ENCODE measurements at places on chromosomes 3 and 15.

- peak; percentile 63 for DNase-seq
These were observed 16.4 kb downstream of the CLK3 start for GRCh38 chr15:74631935-74632560.

- no peak for DNase-seq
These were observed 12.0 kb downstream of the TTBK2 start for GRCh38 chr15:42908538-42908937.

DNA sequence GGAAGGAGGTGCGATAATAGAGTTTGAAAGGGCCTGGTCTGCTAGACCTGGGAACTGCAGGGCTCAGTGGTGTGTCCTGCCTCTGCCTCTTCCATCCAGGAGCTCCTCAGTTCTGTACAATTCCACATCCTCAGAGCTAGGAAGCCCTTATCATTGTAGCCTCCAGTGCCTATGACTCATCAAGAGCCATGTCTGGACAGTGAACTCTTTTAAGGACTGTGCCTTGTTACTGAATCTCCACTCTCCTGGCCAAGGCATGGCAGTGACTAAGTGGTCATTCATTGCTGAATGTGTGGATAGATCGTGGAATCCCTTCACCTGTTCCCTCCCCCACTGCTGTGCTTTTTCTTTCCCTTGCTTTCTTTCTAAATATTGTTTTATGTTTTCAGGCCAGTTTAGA, 2.9 kb downstream of the TIMP4 start:
- peak; percentile 88 for DNase-seq

GRCh38 chr15:83837945-83838571, 184.1 kb downstream of the ADAMTSL3 start:
- DNase-seq, result peak; percentile 43

DNA sequence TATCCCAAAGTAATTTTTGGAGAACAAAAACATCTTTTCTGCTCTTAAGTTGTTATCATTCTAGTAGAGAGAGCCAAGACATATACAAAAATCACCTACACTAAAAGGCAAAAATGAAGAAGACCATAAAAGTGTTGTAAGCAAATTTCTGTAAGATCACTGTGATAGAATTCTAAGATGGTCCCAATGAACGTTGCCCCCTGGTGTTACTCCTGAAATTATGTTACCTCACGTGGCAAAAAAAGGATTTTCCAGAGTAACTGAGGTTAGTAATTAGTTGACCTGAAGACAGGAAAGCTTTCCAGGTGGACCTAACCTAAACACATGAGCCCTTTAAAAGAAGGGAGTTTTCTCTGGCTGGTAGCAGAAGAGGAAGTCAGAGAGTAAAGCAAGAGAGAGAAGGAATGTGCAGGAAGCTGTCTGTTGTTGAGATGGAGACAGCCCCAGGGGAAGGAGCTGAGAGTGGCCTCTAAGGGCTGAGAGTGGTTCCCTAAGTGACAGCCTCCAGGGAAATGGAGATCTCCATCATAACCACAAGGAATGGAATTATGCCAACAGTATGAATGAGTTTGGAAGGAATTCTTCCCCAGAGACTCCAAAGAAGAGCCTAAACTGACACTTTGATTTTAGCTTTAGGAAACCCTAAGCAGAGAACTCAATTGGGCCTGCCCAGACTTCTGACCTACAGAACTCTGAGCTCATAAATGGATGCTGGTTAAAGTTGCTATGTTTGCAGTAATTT, 205.9 kb downstream of the CD47 start:
- peak; percentile 48 for DNase-seq

GRCh38 chr3:45933591-45933990, 9.7 kb upstream of the CXCR6 start:
- no peak for DNase-seq

GRCh38 chr15:39054128-39054732, 489.6 kb upstream of the RASGRP1 start:
- no peak for DNase-seq

DNA sequence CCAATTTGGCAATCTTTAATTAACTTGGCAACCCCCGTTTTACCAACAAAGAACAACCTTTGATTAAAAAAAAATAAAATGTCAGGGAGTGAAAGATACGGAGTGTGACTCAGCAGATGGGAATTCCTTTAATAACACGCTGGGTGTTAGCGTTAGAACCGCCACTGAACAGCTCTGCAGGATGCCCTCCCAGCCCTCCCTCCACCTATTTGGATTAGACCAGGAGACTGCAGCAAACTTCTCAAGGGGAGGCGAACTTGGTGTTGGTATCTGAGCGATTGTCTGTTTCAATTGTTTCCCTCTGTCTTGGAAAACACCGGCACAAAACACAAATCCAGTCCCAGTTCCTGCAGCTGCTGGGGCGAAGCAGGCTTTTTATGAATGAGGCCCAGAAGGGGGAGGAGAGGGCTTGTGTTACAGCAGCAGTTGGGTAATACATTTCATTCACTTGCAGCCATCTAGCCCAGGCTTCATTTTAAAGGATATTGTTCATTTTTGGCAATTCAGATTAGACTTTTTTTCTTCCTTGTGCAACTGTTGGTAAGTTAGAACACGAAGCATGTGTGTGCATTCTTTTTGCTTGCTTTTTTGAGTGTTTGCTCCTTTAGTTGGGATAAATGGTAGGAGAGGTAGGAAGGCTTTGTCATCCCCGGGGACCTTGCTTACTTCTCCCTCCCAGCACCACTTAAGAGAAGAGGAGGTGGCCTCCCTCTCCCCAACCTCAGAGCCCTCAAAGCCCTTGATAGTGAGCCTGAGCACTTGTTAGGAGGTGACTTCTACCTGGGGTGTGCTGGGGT, 152.3 kb downstream of the IGF1R start:
- DNase-seq, result peak; percentile 89

DNA sequence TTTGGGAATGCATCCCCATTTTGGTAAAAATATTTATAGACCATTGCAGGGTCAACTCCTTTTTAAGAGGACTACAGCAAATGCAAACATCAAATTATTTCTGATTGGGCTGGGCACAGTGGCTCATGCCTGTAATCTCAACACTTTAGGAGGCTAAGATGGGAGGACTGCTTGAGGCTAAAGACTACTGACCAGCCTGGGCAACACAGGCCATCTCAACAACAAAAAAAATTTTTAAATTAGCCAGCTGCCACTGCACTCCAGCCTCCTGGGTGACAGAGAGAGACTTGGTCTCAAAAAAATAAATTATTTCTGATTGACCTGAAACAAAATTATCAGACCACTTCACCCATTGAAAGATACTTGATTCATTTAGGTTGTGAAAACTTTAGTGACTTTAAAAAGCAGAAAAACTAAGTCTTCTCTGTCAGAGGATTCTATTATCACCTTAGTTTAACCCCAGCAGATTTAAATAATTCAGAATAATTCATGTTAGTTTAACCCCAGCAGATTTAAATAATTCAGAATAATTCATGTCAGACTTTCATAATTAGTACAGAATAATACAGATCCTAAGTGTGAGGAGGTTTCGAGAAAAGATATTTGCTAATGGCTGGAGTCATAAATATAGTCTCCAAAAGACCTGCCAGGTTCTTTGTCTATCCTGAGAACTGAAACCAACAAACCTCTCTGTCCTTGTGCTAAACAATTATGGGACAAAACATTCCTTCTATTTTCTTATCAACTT, 183.6 kb upstream of the STT3B start:
- DNase-seq, result no peak

GRCh38 chr15:64503197-64503596, 42.8 kb downstream of the ZNF609 start:
- DNase-seq, result peak; percentile 57

DNA sequence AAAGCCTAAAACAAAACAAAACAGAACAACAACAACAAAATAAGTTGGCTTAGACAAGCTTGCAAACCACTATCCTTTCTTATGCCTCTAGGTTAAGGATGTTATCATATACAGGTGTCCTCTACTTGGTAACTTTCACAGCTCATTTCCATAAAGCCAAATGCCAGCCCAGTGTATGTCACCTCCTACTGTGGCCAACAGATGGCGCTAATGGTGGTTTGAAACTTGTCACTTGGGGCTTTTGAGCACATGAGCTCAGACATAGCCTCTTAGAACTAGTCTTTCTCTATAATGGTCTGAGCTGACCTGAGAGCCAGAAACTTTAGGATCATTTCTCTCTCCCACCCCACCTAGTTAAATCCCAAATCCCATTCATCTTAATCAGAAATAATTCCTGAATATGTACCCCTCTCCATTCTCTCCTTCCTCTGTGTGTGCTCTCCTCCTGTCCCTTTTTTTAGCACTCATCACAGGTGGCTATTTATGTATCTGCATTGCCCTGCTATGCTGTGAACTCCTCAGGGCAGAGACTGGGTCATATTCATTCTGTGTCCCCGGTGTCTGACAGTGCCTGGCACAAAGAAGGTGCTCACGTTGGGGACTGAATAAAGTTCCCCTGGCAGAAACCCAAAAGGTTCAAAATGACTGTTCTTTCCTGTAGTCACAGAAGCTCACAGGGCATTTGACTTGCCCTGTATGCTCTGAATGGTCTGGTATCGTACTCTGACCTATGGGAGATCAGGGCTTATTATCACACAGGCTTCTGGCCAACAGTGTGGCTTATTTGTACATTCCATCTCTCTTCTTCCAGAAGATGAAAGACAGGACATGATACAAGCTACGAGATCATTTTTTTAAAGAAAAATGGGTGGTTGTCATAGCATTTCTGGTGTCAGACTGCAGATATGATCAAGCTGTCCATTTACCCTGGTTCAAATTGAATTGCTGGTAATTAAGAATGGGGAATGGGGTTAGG, 319.3 kb upstream of the AZI2 start:
- DNase-seq, result peak; percentile 79

DNA sequence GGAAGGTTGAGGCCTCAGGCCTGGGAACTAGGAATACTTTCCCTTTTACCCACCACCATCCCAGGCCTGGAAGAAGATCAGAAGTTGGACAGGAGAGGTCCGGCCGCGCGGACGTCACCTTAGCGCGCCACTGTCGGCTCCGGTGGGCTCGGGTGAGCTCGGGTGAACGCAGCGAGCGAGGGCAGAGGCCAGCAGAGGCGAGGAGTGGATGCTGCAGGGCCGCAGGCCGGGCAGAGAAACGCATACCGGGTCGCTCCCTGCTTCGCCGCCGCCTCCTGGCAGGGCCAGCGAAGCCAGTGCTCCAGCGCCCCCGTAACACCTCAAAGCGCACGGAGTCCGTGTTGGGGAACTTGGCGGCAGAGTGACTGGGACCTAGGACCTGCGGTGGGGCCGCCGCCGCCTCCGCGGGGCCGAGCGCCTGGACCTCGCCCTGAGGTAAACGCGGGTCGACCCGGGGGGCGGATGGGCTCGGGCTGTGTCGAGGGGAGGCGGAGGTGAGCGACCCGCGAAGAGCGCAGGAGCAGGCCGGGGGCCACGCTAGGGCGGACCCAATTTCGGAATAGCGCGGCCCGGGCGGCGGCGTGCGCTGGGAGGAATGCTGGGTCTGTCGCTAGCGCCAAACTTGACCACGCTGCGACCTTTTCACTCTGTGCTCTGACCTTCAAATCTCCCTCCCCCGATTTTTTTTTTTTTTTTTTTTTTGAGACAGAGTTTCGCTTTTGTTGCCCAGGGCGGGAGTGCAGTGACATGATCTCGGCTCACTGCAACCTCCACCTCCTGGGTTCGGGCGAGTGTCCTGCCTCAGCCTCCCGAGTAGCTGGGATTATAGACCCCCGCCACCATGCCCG, 1.6 kb downstream of the CYP11A1 start:
- peak; percentile 72 for DNase-seq

- DNase-seq, result no peak
These were observed 304.2 kb upstream of the CTNNB1 start for GRCh38 chr3:40895109-40895508.

DNA sequence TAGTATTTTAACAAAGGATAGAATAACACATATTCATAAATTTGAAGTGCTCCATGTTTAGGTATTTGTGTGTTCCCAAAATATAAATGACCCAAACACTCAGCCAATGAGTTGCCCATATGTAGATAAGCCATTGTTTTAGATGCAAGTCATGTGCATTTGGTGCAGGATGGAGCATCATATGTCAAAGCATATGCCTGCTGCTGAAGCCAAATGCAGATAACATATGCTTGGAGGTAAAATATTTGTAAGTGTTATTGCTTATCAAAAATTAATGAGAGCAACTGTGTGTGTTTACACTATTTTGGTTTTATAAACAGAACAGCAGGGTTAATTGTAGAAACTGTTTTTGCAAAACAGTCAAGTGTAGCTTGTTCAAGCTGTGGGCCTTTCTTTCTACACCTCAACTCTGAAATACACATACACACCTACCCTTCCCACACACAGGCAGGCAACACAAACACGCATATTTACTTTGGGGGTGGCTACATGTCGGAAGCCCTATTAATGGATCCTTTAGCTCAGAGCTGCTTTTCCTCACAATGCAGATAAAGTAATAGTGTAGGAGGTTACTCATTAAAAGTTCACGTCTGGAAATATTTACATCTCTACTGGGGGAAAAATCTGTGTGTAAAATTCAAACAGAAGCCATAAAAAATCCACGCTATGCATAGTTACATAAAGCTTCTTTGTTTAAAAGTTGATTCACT, 521.4 kb downstream of the ZNF385D start:
- DNase-seq, result no peak

DNA sequence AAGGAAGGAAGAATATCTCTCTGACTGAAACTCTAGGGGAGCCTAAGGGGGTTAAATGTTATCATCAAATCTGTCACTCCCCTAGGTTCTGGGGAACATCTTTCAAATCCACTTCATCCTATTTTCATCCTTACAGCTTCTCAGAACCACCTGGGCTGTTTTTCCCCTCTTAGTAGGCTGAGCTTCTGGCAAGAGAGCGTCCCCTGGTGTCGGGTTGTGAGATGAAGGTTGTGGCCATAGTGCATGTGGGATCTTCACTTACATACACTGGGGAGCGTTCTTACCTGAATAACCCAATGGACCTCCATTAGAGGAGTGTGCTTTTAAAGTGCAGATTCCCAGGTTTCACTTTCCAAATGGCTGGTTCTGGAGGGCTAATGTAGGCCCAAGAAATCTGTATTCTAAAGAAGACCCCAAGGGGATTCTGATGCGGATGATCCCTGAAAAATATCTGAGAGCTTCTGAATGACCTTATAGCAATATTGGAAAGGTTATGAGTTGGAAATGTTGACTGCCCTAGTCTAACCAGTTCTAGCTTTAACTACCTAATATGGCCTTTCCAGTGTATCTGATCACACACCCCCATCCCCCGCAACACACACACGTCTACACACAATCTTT, 663.7 kb downstream of the AGBL1 start:
- DNase-seq, result no peak

GRCh38 chr3:129230311-129231019, 18.9 kb upstream of the COPG1 start:
- DNase-seq, result peak; percentile 69

GRCh38 chr15:91887921-91888373, 34.4 kb downstream of the SLCO3A1 start:
- no peak for DNase-seq

Measured in cardiac fibroblast (primary cell).